ENCODE measurements at places on chromosomes 16 and 17. TPM values are rescaled to one million over a fixed set of nuclear protein-coding genes. Genes with fewer than 3 reads are reported as not detected.

The WNT9B gene
- total RNA-seq, result not detected

The CCL14 gene
- total RNA-seq, result not detected

The CD300LG gene
- not detected for total RNA-seq

The NACA2 gene
- not detected for total RNA-seq

The KRT32 gene
- total RNA-seq, result not detected

The SMARCE1 gene
- 68.6 TPM for total RNA-seq

The DPEP2 gene
- total RNA-seq, result not detected

The HOXB4 gene
- total RNA-seq, result 6.6 TPM

The CDK5R1 gene
- 0.51 TPM for total RNA-seq

- no peak for DNase-seq
Observed at GRCh38 chr17:30677550-30678249, 146.8 kb downstream of the CRLF3 start.

DNA sequence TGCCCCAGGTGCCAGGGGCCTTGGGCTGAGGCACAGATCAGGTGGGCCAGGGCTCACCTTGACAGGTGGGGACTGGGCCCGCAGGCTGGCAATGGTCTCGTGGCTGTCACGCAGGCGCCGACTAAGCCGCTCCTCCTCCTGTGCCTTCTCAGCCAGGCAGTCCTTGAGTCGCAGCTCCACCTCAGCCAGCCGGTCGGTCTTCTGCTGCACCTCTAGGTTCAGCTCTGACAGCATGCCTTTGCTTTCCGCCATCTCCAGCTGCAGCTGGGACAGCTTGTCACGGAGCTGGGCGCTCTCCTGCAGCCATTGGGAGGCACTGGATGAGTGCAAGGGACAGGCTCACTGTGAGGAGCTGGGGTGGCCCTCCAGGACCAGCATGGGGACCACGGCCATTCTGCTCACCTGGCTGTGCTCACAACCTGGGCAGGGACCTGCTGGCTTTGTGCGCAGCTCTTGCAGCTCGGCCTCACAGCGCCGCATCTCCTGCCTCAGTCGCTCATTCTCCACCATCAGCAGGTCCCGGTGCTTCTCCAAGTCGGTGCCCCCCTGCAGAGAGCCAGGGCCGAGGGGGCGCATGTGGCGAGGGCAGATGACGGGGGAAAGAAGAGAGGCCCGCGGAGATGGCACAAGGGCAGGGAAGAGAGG is 31.0 kb downstream of the KIFC3 start:
- DNase-seq, result no peak

DNA sequence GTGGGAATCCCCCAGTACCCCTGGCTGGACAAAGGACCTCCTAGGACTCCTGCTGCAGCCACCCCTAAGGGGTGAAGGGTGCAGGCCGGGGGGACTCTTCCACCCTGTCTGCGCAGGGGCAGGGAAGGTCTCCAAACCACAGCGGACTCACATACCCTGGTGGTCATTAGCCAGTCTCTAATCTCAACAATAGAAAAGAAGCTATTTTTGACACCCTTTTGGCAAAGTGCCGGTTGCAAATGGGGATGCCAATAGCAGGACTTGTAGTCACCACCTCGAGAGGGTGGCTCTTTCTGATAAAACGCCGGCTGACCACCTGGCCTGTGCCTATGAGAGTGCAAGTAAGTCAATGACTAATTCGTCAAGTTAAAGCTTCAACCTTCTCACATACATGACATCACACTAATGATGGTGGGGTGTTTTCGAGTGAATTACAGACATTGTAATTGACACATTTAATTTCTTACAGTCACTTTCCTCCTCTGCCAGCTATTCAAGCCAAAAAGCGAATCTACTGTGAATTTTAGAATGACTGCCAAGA is 23.1 kb upstream of the DNAH17 start:
- DNase-seq, result no peak

- DNase-seq, result no peak
Observed at GRCh38 chr16:15672514-15673167, 22.6 kb downstream of the NDE1 start.

DNA sequence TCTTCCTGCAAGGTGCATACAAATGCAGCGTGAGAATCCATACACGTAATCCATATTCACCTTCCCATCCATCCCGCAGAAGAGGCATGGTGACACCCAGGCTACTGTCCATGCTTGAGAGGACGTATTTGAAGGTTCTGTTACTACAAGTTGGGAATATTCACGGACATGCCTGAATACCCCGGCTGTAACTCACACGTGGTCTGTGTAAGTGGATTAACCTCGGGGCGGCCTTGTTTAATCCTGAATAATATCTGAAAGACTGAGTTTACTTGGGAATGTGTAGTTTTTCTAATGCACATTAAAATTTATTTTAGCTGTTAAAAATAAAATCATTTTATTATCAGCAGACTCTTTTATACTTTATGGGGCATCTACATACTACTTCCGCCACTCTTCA is 13.1 kb downstream of the CPSF4L start:
- DNase-seq, result no peak

DNA sequence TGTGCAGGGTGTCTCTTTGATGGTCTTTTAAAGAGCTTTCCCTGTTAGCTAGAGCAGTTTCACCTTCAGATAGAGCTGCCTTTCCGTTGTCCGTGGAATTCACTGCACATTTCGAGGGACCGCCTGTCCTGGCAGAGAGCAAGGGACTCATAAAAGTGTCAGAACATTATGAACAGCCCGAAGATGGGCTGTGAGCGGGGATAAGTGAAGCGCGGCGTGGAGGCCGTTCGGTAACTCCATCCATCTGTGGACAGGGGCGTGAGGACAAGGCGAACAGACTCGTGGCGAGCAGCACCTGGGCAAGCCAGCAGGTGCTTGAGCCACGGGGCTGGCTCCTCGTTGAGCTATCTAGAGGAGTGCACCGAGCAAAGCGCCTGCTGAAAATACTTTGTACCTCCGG is 371.2 kb downstream of the MAF start:
- no peak for DNase-seq

GRCh38 chr17:72763981-72764380 is 328.5 kb downstream of the SLC39A11 start:
- no peak for DNase-seq

- DNase-seq, result no peak
Observed at GRCh38 chr17:48961516-48962233, 6.7 kb downstream of the GIP start.

DNA sequence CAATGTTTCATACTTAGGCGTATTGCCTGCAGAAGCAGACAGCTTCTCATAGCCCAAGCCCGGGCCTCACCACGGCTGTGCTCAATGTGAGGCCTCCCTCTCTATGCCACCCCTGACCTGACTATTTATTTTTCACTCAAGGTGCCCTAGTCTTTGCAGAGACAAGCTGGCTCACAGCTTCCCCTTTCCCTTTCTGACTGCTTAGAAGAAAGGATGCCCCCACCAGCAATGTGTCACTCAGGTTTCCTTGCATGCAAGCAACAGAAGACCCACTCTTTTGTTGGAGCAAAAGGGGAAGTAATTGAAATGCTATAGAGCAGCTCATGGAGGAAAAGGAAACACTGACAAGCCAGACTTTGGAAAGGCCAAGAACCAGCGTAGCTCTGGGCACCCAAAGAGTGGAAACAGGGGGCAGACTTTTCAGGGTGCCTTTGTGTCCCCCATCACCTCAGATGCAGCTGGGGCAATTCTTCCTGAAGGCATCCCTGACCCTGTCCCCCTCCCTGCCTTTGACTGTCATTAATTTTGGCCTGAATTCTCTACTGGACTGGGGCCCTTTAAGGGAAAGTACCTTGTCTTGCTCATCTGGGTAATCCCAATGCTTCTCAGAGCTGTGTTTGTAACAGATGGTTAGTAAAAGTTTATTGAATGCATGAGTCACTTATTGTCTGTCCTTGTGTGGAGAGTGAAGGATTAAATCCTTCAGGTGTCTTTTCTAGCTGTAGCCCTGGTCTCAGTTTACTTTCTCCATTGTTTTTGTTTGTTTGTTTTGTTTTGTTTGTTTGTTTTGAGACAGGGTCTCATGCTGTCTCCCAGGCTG is 17.8 kb downstream of the RGS9 start:
- no peak for DNase-seq

DNA sequence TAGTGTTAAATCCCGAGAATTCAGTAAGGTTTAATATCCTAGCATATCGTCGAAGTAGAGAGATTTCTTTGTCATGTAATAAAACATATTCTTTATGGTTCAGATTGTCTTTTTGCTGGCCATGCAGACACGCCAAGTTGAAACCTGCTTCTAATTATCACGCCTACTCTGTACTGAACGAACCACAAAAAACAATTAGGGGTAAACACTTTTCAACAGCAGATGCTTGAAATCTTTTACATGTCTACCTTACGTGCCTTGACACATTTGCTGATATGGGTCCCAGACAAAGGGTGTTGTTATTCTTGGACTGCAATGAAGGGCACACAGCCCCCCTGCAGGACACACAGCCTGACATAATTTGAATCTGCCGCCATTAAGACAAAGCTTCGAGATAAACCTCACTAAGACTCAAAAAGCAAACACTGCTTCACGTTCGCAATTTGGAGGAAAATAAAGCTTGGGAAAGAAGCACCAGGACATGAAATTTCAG is 13.3 kb downstream of the WIPI1 start:
- no peak for DNase-seq

GRCh38 chr17:1343554-1343953 is 56.5 kb downstream of the YWHAE start:
- no peak for DNase-seq

- no peak for DNase-seq
Observed at GRCh38 chr17:64390044-64390443, 616 bp downstream of the PECAM1 start.

DNA sequence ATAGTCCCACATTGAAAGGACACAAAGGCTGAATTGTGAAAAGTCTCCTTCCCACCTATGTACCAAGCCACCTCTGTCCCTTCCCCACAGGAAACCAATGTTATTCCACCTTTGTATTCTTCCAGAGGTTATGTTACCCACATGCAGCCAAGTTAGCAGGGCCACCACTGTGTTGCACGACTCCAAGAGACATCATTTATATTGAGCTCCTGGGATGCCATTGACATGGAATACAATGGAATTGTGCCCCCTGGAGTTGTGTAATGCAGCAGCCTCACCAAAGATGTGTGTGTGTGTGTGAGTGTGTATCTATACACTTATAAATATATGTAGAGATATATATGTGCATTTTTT is 21.6 kb upstream of the MSI2 start:
- DNase-seq, result no peak

DNA sequence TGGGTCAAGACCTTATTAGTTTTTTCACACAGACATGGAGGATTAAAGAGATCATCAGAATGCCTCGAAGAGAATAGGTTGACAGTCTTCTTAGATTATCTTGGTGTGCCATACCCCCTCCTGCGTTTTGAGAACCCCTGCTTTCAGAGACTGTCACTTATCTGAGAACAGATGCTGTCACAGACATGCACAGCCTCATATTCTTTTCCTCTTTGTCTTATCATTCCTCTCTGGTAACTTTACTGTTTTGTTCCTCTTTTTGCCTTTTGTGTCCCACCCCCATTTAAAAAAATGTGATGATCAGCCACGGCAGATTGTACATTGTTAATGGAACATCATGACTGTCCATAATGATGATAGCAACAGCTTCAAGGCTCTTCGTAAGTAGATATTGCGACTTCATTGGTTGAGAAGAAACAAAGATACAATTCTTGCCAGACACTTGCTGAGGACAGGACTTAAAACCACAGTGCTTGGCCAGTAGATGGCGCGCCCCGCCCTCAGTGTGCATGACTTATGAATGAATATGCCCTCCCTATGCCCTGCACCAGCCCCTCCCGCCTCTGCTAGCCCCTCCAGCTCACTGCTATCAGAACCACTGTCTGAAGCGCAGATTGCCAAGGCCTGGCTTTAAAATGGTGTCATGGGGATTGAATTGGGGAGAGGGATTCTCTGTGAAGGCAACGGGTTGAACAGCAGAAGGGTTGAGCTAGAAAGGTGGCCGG is 2.6 kb upstream of the PITPNC1 start:
- peak; percentile 93 for DNase-seq

- no peak for DNase-seq
Observed at GRCh38 chr17:74527081-74527480, 4.2 kb downstream of the CD300LB start.

GRCh38 chr17:76247304-76247703 is 7.0 kb upstream of the RNF157 start:
- no peak for DNase-seq

DNA sequence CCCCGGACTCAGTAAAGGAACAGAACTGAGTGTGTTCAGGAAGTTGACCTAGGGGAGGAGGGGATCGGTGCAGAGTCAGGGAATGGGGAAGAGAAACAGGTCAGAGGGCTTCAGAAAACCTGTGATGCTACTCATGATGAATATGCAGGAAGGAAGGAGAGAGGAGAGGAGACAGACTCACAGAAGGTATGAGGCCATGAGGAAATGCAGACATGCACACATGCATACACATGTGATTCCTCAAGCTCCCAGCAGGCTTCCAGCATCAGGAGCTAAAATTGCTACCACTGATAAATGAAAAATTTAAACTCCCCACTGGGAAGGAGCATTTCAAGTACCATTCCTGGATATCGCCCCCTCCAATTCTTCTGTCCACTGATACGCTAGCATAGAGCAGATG is 262.6 kb downstream of the SLC39A11 start:
- no peak for DNase-seq

Measured in Karpas-422 (cell line).